Suppressor macrophage treated with lipopolysaccharide for 4 hours (primary cell): ENCODE measurements at places on chromosomes 1 and 21.

DNA sequence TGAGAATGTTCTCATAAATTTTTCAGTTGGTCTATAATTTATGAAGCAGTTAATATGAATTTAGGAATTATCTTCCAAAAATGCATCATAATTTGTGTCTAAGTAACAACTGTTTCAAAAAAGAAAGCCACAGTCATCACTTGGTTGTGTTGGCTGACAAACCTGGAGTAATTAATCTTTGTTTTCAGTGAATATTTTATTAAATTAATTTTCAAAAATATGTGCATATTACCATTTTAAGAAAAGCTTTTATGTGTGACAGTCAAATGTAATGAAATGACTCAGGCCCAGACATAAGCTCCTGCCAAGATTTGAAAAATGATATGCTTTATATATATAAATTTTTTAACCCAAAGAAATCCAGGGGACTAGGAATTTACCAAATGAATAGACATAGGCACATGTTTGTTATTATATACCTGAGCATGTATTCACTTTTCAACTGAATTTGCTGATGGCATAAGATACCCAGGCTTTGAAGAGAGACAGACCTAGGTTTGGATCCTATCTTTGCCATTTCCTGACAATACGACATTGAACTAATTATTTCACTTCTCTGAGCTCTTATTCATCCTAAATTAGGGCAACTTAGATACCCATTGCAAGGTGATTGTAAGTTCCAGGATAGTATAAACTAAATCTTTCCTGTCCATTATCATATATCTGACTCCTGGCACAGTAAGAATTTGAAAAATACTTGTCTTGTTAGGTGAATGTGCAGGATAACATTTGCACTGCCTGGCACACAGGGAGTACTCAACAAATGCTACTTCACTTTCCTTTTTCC, 729.5 kb upstream of the ADGRL2 start:
- no peak for DNase-seq

DNA sequence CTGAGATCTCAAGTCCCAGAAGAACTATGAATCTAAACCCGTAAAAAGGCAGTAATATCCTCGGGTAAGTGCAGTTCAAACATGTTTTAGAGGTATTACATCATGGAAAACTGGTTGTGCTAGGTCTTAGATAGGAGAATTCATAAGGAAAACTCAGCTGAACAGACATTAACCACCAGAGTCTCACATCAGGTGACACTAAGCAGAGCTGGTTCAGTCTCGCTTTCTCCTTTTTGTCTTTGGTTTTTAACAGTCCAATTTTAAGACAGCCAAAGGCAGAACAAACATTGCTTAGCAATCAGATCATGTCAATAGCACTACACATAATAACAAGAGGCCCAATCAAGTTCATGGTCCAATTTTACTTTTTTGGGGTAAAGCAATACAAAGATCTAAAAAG, 63.1 kb upstream of the MUTYH start:
- DNase-seq, result peak; percentile 14

GRCh38 chr1:166338105-166338504, 171.3 kb upstream of the FAM78B start:
- DNase-seq, result no peak

- no peak for DNase-seq
These were observed 18.1 kb downstream of the PLOD1 start for GRCh38 chr1:11952455-11953109.

- DNase-seq, result no peak
These were observed 76.6 kb downstream of the TGFBR3 start for GRCh38 chr1:91809317-91809716.

GRCh38 chr1:235597867-235598553, 51.6 kb downstream of the GNG4 start:
- peak; percentile 12 for DNase-seq

- DNase-seq, result no peak
These were observed 518.2 kb downstream of the ADGRL2 start for GRCh38 chr1:82318921-82319320.

DNA sequence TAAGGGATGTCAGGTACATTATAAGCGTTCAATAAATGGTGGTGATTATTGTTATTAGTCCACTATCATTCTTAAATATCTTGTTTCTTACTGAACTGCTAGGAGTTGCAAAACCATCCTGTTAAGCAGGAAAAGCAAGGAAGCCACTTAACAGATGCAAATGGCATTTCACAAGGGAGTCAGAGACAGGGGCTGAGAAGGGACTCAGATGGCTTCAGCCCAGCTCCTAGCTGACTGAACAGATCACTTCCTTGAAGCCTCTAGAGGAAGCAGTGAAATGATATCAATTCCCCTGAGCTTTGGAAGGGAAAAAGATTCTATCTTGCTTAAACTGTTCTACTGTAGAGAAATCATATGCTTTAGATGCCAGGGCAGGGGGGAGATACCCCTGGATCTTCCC, 151.5 kb downstream of the ST6GALNAC5 start:
- no peak for DNase-seq

DNA sequence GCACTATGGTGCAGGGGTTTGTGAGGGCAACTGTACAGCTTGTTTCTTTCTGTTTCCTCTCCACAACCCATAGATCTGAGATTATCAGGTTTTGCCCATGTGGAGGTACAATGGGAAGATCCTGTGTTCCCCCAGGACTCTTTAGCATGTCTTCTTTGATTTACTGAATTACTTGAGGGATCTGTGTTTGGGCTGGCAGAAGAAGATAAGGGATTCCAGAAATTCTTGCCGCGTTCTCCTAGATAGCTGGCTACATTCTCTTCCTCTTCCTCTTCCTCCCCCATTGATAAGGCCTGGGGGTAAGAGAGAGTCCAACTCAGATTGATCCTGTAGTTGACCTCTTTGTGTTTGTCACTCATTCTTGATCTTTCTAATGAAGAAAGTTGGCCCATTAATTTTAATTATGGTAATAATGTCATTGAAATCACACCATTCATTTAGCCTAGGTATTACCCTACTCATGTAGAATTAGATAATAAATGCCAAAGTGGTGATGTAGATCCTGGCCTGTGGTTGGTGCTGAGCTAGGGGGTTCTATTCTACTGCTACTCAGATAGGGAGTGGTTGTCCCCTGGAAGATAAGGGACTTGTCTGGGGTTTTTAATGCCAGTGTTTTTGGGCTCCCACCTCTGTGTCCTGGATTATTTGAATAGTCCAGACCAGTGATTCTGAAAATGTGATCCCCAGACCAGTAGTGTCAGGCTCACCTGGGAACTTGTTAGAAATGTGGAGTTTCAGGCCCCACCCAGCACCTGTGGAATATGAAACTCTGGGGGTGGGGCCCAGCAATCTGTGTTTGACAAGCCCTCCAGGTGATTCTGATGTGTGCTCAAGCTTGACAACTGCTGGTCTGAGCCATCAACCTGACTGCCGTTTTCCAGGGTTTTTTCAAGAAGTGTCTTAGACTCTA, 122.2 kb downstream of the NOS1AP start:
- DNase-seq, result no peak

GRCh38 chr1:205704903-205705302, 24.6 kb upstream of the SLC45A3 start:
- peak; percentile 58 for DNase-seq

- peak; percentile 63 for DNase-seq
These were observed 16.6 kb upstream of the LEMD1 start for GRCh38 chr1:205438213-205439158.

DNA sequence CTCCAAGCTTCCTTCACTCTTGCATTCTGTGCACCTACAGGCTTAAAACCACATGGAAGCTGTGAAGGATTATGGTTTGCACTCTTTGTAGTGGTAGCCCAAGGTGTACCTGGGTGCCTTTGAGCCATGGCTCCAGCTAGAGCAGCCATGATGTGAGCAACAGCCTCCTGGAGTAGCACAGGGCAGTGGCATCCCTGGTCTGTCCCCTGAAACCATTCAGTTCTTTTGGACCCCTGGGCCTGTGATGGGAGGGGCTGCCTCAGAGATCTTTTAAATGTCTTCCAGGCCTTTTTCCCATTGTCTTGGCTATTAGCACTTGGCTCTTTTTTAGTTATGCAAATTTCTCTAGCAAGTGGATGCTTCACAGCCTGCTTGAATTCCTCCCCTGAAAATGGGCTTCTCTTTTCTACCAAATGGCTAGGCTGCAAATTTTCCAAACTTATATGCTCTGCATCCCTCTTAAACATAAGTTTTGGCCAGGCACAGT, 47.4 kb downstream of the CLCA4 start:
- no peak for DNase-seq

DNA sequence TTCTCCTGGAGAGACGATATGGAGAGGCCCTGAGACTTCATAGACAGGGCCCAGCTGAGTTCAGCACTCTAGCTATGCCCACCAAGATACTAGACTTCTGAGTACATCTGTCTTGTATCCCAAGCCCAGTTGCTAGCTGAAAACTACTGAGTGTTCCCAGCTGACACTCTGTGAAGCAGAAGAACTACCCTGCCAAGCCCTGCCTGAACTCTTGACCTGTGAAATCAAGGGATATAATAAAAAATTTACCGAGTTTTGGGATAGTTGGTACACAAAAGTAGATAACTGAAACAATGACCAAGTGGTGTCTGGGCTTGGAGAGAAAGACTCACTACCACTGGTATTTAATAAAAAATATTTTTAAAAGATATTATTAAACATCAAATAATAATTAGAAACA, 267.5 kb downstream of the TRABD2B start:
- no peak for DNase-seq

DNA sequence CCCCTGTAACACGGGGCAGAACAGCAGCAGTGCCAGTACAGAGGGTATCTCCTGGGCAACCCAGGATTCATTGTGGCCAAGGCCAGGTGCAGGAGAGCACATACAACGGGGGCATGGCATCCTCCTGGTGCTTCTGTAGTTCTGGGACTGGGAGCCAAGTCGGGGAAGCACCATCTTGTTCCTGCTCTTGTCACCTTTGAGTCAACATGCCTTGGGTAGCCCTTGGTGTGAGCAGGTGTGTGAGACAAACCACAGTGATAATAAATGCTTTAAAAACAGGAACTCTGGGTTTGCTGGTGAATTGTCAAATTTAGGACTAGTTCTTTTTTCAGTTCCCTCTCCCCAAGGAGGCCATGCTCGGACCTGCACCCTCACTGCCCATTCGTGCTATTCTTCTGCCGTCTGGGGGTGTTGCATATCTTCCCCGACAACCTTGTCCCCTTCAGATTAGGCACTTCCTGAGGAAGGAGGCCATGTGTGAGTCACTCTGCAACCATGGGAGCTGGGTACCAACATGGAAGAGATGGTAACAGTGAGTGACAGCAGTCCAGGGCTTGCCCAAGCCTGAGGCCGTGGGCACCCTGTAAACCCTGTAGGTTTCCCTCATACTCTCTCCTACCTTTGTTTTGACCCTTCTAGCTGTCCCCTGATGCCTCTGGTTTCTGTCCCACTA, 150.2 kb downstream of the GRIK3 start:
- DNase-seq, result no peak

GRCh38 chr1:231705806-231706760, 79.5 kb downstream of the DISC1 start:
- peak; percentile 44 for DNase-seq

DNA sequence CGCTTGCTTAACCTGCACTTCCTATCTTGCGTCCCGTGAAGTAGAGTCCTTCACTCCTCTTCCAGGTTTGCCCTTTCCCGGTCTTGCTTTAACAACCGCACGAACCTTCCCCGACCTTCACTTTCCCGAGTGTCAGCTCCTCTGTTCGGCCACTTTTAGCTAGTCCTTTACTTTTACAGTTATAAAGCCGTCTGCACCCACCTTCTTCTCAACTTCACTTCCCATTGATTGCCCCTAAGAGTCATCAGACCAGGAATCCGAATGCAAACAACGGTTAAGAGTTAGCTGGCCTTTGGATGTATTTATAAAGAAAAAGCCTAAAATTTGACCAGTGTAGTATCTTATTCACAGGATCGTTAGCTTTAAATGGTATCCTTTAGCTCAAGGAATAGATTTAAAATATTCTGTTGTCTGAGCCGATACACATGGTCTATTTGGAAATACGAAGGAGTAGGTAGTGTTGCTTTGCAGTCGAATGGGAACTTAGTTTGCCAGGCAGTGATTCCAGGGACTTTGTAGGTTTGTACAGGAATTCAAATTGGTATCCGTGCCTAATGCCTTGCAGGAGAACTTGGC, 1.4 kb downstream of the PPP2R5A start:
- peak; percentile 34 for DNase-seq

- no peak for DNase-seq
These were observed 127.8 kb downstream of the TBX19 start for GRCh38 chr1:168408539-168408865.

GRCh38 chr21:36203603-36203889, 46.9 kb downstream of the DOP1B start:
- DNase-seq, result peak; percentile 57

- no peak for DNase-seq
These were observed 60.6 kb upstream of the COL6A1 start for GRCh38 chr21:45920824-45921600.

DNA sequence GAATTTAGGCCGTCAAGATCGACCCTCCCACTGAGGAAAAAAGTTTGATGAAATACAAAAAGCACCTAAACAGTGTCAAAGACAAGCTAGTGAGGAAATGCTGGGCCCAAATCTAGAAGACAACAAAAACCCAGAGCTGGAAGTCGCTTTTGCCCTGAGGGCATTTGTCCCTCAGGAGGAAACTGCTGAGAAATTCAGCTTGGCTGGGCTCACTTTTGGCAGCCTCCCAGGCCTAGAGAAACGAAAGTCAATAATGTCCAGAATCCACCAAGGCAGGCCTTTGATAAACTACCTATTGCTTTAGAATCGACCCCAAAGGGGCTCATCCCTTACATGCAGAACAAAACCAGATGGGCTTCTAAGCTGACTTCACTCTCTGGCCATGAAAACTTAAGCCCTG, 38.9 kb downstream of the SYT2 start:
- no peak for DNase-seq

GRCh38 chr21:42340187-42341050, 10.4 kb downstream of the TFF2 start:
- no peak for DNase-seq

DNA sequence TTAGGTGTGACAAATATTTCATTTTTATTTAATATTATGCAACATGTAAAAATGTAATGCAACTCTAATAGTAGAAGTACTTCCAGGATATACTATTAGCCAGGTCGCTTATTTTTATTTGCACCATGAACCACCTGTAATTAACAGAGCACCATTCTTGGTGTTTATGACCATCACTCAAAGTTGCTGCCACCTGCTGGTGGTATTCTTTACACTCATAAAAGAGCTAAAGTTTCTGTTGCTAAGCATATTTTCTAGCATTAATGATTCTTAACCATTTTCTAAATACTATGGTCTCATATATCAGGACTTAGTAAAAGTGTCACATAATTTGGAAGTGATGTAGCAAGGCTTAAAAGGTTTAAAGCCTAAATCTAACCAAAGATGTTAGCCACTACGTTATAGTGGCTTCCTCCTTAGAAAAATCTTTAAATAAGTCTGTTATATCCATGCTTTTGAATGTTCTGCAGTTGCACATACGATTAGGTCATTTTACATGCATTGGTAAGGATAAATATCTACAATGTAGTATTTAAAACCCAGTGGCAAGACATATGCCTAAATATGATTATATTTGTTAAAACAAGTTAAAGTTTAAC, 244.5 kb downstream of the NEGR1 start:
- DNase-seq, result peak; percentile 60

GRCh38 chr1:205296154-205296553, 25.4 kb downstream of the NUAK2 start:
- no peak for DNase-seq

- no peak for DNase-seq
These were observed 90.5 kb downstream of the GDAP2 start for GRCh38 chr1:117838911-117839310.

- no peak for DNase-seq
These were observed 14.6 kb downstream of the NFASC start for GRCh38 chr1:204885288-204885711.

- DNase-seq, result no peak
These were observed 4.1 kb downstream of the L1TD1 start for GRCh38 chr1:62198781-62199125.

GRCh38 chr1:66372522-66373101, 161.3 kb upstream of the SGIP1 start:
- DNase-seq, result no peak

GRCh38 chr1:206106328-206107167, 10.6 kb downstream of the AVPR1B start:
- peak; percentile 89 for DNase-seq
